ENCODE measurements at places on chromosomes 6 and 20. TPM values are rescaled to one million over a fixed set of nuclear protein-coding genes. Genes with fewer than 3 reads are reported as not detected.

Gene HACE1
- total RNA-seq: 14.1 TPM

- no peak for DNase-seq
Measured at GRCh38 chr6:18585032-18585573, 198.0 kb downstream of the RNF144B start.

Gene RSPH9
- not detected for total RNA-seq

DNA sequence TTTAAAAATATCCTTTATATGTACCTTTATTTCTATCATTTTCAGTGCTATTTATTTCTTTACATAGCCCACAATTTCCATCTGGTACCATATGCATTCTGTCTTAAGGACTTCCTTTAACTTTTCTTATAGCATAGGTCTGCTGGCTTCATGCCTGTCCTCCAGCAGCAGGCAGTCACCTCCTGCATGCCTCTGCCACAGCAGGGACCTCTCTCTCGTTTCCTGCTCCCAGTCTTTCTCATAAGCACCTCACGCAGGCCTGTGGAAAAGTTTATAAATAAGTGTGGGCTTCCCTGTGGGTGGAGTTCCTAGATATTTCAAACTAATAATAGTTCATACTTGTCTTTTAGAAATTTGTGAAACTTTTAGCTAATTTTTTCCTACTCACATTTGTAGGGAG is 133.9 kb downstream of the KCNQ5 start:
- no peak for DNase-seq

DNA sequence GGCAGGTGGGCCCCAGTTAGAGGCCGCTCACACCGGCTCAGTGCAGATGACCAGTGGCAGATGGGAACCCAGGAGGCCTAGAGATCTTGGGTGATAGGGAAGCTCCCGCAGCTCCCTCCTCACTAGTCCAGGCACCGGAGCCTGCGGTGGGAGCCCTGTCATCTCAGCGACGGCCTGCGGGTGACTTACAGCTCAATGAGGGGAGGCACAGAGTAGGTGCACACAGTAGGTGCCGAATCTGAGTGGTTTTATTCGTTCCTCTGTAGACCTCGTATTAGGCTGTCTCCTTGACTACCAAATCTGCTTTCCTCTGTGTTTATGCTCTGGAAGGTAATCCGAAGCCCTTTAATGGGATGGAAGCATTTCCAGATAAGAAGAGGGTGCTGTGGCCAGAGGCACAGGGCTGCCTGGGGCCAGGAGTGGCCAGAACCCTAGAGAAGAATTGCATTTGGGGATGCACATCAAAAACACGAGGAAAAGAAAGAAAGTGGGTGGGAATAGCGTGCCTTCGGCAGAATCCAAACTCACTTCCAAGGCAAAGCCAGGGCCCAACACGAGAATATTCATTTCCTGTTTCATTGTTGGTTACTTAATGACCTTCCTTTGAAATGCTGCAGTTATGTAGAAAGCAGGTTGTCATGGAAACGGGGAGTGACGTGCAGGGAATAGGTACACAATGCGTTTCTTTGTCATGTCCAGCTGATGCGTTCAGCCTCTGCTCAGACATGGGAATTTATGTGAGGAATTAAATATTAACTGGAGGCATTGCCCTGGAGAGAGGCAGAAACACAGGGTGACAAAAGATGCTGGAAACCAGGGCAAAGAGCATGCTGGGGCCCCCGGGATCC is 24.7 kb downstream of the MYT1 start:
- no peak for DNase-seq

Gene PLA2G7
- total RNA-seq: not detected
